ENCODE measurements at places on chromosomes 12 and 14.

GRCh38 chr12:13630354-13630753 is 351.0 kb downstream of the GRIN2B start:
- no peak for DNase-seq

DNA sequence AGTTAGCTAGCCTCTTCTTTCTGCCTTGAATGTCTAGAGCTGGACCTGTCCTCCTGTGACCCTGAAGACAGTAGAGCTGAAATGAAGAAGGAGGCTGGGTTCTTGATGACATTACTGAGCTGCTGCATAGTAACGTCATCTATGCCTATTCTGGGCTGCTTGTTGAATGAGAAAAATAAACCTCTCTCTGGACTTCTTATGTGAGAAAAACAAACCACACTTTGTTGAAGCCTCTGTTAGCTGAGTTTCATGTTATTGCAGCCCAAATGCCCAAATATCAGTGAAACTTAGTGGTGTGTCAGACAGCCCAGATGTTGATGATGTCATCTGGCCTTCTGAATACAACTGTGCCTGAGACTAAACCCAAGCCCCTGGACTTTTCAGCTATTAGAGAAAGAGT is 67.0 kb upstream of the MAX start:
- no peak for DNase-seq

- no peak for DNase-seq
These were observed 33.0 kb downstream of the FRMD6 start for GRCh38 chr14:51684760-51685159.

DNA sequence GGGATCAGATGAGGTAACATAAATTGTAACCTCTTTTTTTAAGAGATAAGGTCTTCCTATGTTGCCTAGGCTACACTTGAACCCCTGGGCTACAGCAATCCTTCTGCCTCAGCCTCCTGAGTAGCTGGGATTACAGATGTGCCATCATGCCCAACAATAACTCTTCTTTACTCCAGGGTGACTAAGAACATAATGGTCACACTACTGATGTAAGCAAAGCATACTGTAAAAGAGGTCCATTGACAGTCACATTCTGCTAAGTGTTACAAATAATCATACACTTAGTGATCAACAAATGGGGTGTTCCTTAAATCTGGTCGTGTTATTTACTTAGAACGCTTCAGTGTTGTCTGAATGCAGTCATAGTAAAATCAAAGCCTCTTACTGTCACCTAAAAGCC is 68.9 kb downstream of the EPS8 start:
- DNase-seq: no peak

- DNase-seq: peak; percentile 77
These were observed 44.8 kb downstream of the FBXW8 start for GRCh38 chr12:116955382-116956021.

- DNase-seq: no peak
These were observed 1.8 kb downstream of the TM7SF3 start for GRCh38 chr12:27012239-27012981.
